ENCODE measurements at places on chromosomes 2 and 18.

DNA sequence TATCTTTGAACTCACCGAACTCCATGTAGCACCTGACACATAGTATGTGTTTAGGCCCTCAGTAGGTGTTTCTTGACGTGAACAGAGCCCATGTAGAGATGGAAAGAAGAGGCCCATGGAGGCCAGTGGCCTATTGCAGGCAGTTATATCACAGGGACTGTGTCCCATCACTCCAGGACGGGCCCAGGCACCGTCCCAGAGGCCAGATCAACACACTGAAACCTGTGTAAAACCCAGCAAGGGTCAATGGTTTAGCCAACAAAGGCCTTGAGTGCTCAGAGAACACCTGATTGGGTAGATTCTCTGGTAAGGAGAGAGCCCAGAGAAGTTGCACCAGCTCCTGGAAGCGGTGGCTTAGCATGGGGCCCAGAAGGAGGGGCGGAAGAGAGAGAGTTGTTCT is 82.8 kb downstream of the INHBB start:
- no peak for DNase-seq

DNA sequence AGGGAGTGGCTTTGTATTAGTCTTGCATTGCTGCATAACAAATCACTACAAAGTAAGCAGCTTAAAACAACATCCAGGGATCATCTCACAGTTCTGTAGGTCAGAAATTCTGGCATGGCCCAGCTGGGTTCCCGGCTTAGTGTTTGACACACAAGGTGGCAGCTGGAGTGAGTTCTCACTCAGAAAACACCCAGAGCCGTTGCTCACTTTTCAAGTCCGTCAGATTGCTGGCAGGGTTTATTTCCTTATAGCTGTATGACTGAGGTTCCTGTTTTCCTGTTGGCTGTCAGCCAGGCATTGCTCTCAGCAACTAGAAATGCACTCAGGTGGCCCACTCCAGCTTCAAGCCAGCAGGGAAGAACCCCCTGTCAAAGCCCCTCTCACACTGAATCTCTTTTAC is 324.1 kb downstream of the CCDC178 start:
- no peak for DNase-seq

GRCh38 chr2:219369447-219369861 is 18.3 kb downstream of the DNPEP start:
- no peak for DNase-seq

GRCh38 chr18:23541349-23542093 is 38.2 kb downstream of the RMC1 start:
- DNase-seq = no peak

DNA sequence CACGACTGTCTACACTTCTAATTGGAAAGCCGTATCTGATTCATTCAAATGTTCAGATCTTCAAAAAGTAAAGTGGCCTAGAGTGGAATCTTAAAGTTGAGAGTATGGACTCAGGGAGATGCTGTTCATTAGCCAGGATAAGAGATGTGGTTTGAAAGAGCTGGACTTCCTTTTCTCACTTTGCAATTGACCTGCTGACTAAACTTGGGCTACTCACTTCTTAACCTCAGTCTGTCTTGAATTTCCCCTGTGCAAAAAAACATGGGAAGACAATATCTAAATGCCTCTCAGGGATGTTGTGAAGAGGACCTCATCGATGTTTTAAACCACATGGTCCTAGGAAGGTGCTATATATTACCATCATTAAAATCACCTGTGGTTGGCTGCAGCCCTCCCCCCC is 64.1 kb downstream of the BCL2 start:
- DNase-seq = no peak

GRCh38 chr2:10211844-10212422 is 89.4 kb downstream of the RRM2 start:
- no peak for DNase-seq

- DNase-seq = no peak
Observed at GRCh38 chr2:169165791-169166190, 96.4 kb downstream of the DHRS9 start.

DNA sequence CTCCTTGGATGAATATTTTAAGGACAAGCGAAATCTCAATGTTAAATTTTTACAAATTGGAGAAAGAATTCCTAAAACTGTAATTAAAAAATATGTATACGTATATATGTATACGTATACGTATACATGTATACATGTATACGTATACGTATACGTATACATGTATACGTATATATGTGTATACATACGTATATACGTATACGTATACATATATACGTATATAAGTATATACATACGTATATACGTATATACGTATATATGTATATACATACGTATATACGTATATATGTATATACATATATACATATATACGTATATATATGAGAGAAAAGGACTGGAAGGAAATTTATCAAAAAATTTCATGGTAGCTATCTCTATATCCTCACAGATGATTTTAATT is 110.2 kb upstream of the ACKR3 start:
- DNase-seq = no peak

DNA sequence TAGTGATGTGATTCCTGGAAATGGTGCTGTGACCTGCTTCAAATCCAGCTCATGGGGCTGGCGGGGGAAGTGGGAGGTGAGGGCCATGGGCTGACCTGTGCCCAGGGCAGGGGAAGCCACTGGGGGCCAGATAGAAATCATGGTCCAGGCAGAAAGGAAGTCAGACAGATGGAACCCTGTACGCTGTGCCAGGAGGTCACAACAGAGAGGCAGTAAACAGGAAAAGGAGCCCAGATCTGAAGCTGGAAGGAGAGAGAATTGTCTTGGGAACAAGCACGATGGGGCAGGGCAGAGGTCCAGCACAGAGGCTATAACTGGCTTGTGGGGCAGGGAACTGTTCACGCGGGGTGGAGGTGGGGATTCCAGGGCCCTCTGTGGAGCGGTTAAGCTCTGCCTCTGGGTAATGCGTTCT is 76.0 kb downstream of the RNF144A start:
- no peak for DNase-seq

DNA sequence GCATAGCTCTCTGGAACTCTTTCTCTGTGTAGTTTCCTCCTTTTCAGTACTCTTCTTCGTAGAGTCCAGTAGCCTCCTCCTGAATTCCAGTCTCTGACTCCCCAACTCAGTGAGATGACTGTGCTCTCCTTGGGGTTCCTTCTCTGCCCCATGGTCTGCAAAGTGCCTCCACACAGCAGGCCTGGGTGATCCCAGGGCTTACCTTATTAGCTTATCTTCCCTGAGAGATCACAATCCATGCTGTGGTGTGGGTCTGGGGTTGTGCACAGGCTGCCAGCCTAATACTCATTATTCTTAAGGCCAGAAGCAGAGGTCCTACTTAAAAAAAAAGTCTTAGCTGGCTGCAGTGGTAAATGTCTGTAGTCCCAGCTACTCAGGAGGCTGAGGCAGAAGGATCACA is 4.6 kb upstream of the GPR39 start:
- no peak for DNase-seq

GRCh38 chr2:222844323-222844722 is 16.5 kb upstream of the ACSL3 start:
- DNase-seq = peak; percentile 79

GRCh38 chr2:224927646-224928173 is 114.6 kb downstream of the DOCK10 start:
- DNase-seq = no peak

Data from AG08395 (cell line).